SW480 (cell line): ENCODE measurements at places on chromosomes 6 and 20.
A peak's percentile ranks its signal among the peaks of the same experiment; 100 is the strongest.

GRCh38 chr6:5090603-5091002 is 5.5 kb downstream of the PPP1R3G start:
- DNase-seq, result no peak

- DNase-seq, result no peak
These were observed 45.2 kb downstream of the ANKEF1 start for GRCh38 chr20:10079964-10080363.

DNA sequence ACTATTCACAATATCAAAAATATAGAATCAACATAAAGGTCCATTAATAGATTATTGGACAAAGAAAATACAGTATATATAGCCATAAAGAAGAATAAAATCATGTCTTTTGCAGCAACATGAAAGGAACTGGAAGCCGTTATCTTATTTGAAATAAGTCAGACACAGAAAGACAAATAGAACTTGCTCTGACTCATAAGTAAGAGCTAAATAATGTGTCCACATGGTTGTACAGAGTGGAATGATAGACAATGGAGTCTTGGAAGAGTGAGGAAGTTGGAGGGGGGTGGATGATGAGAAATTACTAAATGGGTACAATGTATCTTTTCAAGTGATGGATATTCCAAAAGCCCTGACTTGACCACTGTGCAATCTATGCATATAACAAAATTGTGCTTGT is 613.5 kb downstream of the PHF3 start:
- DNase-seq, result no peak

GRCh38 chr20:48717680-48718223 is 110.0 kb downstream of the PREX1 start:
- no peak for DNase-seq

GRCh38 chr20:2293971-2294370 is 1.8 kb upstream of the TGM3 start:
- DNase-seq, result no peak

- DNase-seq, result no peak
These were observed 199.0 kb downstream of the JARID2 start for GRCh38 chr6:15444881-15445280.

GRCh38 chr6:47298475-47298874 is 11.2 kb downstream of the TNFRSF21 start:
- DNase-seq, result no peak

- DNase-seq, result no peak
These were observed 14.1 kb downstream of the MYBL2 start for GRCh38 chr20:43680981-43681380.

- DNase-seq, result no peak
These were observed 41.2 kb upstream of the POLR1H start for GRCh38 chr6:30019819-30020218.

- DNase-seq, result peak; percentile 75
These were observed at the start of gene KCNG1 for GRCh38 chr20:51022803-51023616. Gene KCNG1, minus strand, starts transcription at chr20:51023107. Its CDS starts 12,769 bp downstream, at chr20:51010338.

DNA sequence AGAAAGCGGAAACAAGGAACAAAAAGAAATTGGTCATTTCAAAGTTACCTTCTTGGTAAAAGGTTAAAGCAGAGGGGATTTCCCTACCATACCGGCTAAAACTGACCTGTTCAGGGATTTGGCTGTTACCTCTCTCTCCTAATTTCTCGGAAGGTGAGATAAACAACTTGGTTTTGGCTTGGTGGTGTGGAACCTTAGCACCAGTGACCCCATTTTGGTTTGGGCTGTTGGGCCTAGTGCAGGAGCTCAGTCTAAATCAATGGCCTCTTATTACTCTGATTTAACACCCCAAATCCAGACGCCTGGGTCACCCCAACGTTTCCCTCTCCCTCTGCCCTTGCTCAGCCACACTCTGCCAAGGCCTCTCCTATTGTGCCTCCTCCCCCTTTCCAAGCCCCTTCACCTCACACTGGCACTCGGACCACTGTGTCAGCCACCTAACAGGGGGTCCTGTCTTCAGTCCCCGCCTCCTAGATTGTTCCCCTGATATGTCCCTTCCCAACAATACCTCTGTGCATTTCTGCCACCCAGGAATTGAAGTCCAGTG is 8.3 kb downstream of the NCR2 start:
- DNase-seq, result no peak

DNA sequence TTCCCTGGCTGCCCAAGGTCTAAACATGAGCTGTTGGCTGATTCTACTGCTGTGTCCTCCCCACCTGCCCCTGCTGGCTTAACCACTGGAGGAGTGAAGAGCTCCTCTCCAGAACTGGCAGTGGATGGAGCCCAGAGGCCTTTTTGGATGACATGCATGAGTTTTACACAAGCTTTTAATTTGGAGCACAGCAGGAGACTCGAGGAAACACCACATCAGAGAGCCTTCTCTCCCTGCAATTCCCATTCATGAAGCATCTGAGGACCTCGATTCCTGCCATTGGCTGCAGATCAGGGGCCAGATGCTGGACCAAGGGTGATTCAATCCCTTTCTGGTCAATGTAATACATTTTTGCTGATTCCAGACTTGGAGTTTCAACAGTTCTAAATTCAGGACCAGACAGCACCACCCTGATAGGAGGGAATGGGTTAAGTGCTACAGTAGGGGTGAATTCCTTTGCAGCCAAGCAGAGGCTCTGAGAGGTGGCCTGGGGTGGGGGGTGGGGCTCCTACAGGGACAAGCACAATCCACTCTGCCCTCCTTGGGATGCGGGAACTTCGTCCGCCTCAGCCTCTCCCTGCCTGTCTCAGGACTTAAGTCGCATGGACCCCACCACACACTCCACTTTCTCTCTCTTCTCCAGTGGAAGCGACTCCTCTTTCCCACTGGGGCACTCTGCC is 599 bp upstream of the PSORS1C1 start:
- no peak for DNase-seq

GRCh38 chr6:151690303-151690702 is 117.2 kb upstream of the ESR1 start:
- DNase-seq, result no peak

DNA sequence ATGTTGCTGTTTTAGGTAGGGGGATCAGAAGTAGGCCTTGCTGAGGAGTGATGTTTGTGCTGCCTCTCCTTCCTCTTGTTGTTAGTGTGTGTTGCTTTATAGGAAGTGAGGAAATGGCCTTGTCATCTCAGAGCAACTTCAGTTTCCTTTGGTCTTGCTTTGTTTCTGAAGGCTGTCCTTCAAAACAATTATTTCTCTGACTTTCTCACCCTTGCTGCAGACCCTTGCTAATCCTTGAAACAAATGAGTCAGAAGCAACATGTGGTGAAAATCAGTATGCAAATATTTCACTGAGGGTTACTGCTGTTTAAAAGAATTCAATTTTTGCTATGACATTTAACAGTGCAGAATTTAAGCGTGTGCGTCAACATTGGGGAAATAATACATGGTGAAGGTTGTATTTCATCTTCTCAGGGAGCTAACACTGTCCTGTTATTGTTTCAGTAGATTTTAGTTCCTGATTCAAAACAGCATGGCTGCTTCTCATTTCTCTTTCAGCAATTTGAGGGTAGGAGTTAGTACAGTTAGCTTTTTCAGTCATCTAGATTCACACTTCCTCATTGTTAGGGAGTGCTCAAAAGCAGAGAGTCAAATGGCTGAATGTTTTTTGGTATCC is 13.8 kb downstream of the RNF144B start:
- DNase-seq, result no peak

DNA sequence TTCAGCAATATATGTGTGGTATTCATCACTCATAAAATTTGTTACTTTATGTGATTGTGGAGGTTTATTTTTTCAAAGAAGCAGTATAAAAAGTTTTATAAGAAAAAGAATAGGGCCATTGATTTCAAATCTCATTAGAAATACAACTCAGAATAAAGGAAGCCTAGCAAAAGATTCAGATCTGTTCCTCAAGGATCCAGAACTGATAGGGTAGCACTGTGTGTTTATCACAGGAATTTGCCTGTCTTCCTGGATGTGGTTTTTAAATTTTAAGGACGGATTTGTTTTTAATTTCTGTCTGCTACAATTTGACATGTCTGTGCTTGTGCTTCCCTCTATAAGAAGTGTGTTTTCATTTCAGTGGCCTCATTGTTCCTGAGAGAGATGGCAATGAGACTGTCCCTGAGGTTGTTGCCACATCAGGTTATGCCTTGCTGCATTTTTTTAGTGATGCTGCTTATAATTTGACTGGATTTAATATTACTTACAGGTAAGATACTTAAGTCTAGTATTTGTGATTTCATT is 74.6 kb downstream of the ATRN start:
- no peak for DNase-seq

GRCh38 chr6:150025201-150025917 is at the start of gene RAET1L:
Gene RAET1L, minus strand, starts transcription at chr6:150025532. Its CDS starts 61 bp downstream, at chr6:150025471.
- DNase-seq, result peak; percentile 87

GRCh38 chr6:86192123-86192522 is 549.4 kb upstream of the SYNCRIP start:
- DNase-seq, result peak; percentile 52

GRCh38 chr6:147159536-147160374 is 44.5 kb upstream of the STXBP5 start:
- DNase-seq, result no peak

- DNase-seq, result peak; percentile 61
These were observed 59.1 kb upstream of the SUPT3H start for GRCh38 chr6:45436544-45437438.

- peak; percentile 78 for DNase-seq
These were observed 14.4 kb downstream of the NT5E start for GRCh38 chr6:85464260-85464644.

DNA sequence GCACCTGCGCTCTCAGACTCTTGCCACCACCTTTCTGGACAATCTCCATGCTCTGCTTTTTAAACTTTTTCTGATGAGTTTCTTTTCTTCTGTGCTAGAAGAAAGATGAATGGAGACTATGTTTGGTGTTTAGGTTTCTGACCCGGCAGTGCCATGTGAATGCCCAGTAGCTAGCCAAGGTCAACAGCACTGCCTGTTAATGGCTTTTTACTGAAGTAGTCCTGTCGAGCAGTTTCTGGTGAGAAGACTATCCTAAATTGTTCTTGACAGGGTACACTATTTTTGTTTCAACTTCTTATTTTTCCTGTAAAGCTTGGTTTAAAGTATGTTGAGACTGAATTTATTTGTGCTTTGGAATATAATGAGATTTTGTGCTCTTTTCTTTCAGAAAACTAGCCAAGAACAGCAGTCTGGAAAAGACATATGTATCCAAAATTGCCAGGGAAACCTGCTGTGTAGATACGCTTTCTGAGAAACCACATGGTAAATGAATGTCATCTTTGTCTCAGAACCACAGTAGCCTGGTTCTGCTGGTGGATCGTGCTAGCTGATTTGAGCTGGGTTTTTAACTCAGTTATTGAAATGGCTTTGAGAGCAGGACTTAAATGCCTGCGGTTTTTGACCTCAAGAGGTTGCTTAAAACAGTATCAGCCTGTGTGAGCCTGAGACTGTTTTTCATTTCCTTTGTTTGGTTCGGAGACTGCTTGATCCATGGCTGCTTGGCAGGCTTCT is 48.1 kb downstream of the KCNS1 start:
- no peak for DNase-seq

GRCh38 chr20:5001174-5002076 is at the start of gene SLC23A2:
Gene SLC23A2, minus strand, starts transcription at chr20:5001510. Its CDS starts 68,948 bp downstream, at chr20:4932562.
- DNase-seq, result peak; percentile 48

GRCh38 chr6:84539122-84539856 is 225.1 kb downstream of the TBX18 start:
- DNase-seq, result no peak

GRCh38 chr6:166245148-166245547 is 63.0 kb downstream of the PRR18 start:
- DNase-seq, result no peak

GRCh38 chr6:141541581-141542324 is 591.0 kb upstream of the GJE1 start:
- no peak for DNase-seq

GRCh38 chr20:62355516-62355877 is 11.6 kb downstream of the LAMA5 start:
- DNase-seq, result peak; percentile 60

GRCh38 chr6:56246881-56247653 is at the start of gene COL21A1:
Gene COL21A1, minus strand, starts transcription at chr6:56247580. Its CDS starts 64,962 bp downstream, at chr6:56182618.
- no peak for DNase-seq

DNA sequence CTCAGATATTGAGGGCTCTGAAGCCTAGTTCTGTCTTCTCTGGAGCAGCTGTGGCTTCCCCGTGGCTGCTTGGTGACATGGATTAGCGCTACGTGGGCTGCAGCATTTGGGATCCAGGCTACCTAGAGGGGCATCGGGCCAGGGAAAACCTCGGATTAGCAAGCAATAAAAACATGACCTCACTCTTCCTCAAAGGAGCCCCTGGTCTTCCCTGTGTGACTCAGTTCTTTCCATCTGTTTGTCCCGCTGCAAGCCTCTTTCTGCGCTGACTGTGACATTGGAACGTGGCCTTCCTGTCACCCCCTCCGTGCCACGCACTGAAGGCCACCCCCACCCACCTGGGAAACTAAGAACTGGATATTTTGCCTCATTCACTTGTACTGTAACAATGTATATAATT is 3.6 kb downstream of the MRGBP start:
- no peak for DNase-seq

GRCh38 chr6:137808191-137808590 is 58.9 kb upstream of the TNFAIP3 start:
- peak; percentile 28 for DNase-seq

DNA sequence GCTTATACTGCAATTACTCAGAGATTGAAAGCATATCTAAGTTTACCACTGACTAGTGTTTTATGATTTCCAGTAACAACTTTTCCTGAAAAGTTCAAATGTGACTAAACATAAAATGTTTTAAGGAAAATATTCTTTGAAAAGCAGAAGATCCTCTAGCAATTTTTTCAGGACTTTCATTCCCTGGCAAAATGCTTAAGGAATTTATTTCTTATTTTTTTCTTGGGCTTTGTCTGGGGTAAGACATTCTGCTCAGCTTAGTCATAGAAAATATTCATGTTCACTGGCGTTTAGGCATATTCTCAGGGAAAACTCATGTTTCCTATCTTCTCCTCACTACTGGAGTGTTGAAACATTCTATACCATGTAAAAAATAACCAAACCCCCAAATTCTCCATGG is 235.3 kb upstream of the CEP162 start:
- no peak for DNase-seq

- peak; percentile 8 for DNase-seq
These were observed 231.0 kb downstream of the QKI start for GRCh38 chr6:163645560-163645959.

DNA sequence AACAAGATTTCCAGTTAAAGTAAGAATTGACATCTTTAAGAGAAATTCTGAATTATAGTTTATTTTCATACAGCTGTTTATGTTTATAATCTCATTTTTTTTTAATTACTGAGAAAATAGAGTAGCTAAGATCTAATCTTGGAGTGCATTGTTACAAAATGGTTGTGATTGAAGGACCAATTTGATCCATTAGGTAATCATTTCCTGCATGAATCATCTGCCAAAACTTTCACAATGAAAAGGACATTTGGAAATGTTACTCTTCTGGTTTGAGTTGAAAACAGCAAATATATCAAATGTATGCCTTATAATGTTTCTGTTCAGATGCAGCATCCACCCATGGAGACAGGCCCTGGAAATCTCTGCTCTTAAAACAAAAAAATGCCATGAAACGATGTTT is 19.0 kb downstream of the TUBB2A start:
- no peak for DNase-seq
